ENCODE measurements at places on chromosomes 2 and 18.

DNA sequence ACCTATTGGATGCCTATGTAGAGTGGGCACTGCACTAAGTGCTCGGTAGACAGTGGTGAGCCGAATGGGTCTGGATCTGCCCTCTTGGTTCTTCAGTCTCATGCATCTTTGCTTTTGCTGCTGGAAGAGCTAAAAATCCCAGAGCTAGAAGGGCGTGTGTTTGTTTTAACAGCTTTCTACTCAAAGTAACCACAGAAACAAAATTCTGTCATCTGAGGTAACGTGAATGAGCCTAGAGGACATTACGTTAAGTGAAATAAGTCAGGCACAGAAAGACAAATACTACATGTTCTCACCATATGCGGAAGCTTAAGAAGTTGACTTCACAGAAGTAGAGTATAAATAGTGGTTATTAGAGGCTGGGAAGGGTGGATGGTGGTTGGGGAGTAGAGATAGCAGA is 119.8 kb downstream of the PLB1 start:
- no peak for DNase-seq

DNA sequence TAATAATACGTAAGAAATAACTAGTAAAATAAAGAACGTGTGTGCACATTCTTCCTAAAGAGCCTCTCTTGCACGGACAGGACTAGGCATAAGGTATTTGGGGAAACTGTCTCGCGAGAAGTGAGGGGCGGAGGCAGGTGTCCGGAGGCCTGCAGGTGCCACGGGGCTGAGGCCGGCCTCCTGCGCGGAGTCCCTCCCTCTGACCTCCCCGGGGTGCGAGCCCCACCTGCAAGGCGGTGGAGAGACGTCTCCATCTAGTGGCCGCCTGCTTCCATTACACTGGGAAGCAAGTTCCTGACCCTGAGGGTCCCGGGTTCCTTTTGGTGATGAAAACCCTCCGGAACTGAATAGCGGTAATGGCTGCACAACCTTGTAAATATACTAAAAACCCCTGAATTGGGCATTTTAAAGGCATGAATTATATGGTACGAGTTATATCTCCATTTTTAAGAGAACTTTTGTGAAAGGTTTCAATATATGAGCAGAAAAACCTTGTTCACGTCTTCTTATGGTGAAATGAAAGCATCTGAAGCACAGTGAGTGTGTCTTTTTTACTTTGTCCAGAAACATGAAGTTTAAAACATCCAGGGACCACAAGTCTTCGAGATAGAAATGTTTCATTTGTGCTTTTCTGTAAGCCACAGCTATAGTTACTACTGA is 35.5 kb upstream of the CTDP1 start:
- peak; percentile 70 for DNase-seq

DNA sequence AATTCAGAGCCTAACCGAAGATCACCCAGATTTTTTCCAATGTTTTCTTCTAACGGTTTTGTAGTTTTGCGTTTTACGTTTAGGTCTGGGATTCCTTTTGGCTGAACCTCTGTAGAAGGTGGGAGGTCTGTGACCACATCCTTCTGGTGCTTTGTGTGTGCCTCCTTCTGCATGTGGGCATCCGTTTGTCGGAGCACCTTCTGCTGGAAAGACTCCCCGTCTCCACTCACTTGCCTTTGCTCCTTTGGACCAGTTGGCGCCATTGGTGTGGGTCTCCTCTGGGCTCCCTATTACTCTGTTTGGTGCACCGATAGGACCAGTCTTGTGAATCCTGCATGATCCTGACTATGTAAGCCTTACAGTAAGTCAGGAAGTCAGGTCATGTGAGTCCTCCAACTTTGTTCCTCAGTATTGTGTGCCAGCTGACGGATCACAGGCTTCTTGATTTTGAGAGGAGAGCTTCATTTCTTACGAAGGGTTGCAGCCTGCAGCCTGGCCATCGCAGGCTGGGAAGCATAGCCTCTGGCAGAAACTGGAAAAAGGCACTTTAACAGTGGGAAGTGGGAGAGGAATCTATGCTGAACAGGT is 13.6 kb downstream of the AQP12A start:
- DNase-seq: no peak

- DNase-seq: no peak
Measured at GRCh38 chr18:9404565-9405060, 70.0 kb downstream of the TWSG1 start.

GRCh38 chr2:61887717-61888266 is 664 bp downstream of the CCT4 start:
- peak; percentile 31 for DNase-seq

GRCh38 chr2:17940091-17940630 is 61.7 kb downstream of the KCNS3 start:
- no peak for DNase-seq

DNA sequence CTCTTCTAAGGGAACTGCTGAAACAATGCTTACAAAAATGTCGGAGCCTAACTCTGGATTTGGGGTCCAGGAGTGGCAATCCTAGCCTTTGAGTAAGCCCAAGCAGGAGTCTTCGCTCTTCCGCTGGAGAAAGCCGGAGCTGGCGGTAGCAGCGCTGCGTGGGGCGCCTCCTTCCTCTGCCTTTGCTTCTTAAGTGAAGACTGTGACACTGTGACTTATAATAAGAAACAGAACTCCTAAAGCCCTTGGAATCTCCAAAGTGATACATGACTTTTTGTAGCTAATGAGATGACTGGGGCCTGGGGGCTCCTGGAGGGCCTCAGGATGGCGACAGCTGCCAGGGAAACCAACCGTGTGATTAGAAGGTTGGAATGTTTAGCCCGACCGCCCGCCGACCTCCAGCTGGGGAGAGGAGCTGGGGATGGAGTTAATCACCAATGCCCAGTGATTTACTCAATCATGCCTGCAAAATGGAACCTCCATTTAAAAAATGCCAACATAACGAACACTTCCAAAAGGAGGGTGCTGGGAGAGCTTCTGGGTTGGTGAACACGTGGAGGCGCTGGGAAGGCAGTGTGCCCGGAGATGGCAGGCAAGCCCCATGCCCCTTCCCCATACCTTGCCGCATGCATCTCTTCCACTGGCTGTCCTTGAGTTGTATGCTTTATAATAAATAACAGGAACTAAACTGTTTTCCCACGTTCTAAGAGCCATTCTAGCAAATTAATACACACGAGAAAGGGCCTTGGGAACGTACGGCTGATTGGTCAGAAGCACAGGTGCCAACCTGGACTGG is 29.0 kb upstream of the MAL start:
- no peak for DNase-seq
